ENCODE measurements at places on chromosomes 12 and 14. TPM values are rescaled to one million over a fixed set of nuclear protein-coding genes. Genes with fewer than 3 reads are reported as not detected.

DNA sequence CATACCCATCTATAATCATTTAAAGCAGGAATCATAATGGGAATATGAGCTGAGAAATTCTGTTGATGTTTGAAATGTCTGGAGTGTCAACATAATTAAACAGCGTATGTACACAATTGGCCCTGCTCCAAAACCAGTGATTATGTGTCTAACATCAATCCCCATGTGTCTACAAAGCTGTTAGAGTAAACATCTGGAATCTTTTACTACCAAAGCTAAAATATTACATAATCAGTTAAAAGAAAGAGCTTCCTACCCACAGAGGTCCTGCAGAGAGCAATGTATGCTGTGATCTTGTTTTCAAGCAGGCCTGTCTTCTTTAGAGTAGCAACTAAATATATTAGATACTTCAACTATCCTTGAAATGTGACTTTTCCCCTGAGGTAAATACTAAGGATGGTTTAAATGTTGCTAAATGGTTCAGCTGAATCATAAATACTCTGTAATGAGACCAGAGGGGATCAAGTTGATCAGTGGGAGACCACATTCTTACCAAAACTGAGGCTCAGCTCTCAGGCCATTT lies 74.3 kb downstream of the RASSF8 start:
- DNase-seq = no peak

FOXN4 gene
- total RNA-seq = not detected

C12orf60 gene
- total RNA-seq = 0.83 TPM

GRCh38 chr14:72532686-72533454 lies 361.0 kb downstream of the DPF3 start:
- DNase-seq = no peak

TEX52 gene
- not detected for total RNA-seq

DNA sequence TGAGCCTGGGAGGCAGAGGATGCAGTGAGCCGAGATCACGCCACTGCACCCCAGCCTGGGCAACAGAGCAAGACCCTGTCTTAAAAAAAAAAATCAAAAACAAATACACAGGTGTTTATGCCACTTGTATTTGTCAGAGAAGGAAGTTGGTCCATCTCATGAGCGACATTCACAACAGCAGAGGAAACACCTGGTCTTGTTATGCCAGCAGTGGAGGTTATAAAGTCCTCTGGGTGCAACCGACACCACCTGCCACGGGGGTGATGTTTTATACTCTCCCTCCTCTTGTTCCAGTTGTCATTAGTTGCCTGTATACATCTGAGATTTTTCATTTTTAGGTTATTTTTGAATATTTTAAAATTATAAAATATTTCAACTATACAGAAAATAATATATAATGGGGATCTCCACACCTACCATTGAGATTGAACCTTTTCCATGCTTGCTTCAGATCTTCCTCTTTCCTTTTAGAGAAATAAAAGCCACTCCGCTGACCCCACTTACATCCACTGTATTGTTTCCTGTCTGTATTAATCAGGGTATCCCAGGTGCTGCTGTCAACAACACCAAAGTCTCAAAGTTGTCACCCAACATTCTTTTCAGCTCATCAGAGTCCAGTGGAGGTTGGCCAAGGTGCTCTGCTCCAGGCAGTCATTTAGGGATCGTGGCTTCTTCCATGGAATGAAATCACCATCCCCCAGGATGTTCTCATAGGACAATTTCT lies 65.1 kb downstream of the RNFT2 start:
- DNase-seq = no peak

GRCh38 chr12:113757221-113758002 lies 208.7 kb downstream of the RBM19 start:
- no peak for DNase-seq

HOXC9 gene
- total RNA-seq = 6.5 TPM

DNA sequence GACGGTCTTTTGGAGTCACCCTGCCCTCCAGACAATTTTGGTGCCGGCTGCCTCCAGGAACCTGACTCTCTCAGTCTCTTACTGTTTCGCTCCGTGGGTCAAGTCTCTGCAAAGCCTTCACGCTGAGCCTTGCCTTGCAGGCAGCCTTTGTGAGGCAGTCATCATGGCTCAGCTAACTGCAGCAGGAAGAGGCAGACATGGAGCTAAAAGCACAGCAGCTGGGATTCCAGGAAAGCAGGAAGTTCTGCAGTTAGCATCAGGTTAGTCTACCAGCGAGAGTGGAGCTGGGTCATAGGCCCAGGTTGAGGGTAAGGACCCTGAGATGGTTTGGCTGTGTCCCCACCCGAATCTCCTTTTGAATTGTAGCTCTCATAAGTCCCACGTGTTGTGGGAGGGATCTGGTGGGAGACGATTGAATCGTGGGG lies 305.4 kb downstream of the PCNX1 start:
- DNase-seq = no peak

DNA sequence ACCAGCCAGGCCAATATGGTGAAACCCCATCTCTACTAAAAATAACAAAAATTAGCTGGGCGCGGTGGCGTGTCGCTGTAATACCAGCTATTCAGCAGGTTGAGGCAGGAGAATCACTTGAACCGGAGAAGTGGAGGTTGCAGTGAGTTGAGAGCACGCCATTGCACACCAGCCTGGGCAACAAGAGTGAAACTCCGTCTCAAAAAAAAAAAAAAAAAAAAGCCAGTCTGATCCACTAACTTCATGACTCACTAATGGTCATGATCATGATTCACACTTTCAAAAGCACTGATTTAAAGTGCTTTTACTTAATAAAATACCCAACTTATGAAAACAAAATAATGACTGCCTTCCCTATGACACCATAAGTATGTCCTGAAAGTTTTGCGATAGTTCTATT lies 38.4 kb upstream of the CPM start:
- no peak for DNase-seq

P2RX2 gene
- total RNA-seq = not detected

AVPR1A gene
- 6.0 TPM for total RNA-seq

- no peak for DNase-seq
Observed at GRCh38 chr12:28135801-28136439, 54.3 kb upstream of the CCDC91 start.

DNA sequence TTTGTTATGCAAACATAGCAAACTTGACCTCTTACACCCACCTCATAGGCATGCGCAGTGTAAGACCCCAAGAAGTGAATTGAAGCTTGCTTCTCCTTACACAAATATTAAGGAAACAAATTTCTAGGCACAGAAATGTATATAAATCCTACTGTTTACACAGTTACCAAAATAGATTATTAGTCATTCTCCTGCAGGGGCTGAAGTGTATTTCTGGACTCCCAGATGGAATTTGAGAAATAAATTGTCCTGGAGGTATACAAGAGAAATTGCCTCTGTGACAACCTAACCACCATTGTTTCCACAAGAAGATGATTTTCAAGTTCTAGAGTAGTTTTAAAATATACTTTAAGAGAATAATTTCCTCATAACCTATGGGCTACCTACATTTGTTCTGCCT lies 656.0 kb upstream of the MDGA2 start:
- no peak for DNase-seq

- no peak for DNase-seq
Observed at GRCh38 chr14:65920996-65921395, 508.5 kb downstream of the FUT8 start.

All from suprapubic skin (tissue), 4 donors.